ENCODE measurements at places on chromosomes 16 and 17.

DNA sequence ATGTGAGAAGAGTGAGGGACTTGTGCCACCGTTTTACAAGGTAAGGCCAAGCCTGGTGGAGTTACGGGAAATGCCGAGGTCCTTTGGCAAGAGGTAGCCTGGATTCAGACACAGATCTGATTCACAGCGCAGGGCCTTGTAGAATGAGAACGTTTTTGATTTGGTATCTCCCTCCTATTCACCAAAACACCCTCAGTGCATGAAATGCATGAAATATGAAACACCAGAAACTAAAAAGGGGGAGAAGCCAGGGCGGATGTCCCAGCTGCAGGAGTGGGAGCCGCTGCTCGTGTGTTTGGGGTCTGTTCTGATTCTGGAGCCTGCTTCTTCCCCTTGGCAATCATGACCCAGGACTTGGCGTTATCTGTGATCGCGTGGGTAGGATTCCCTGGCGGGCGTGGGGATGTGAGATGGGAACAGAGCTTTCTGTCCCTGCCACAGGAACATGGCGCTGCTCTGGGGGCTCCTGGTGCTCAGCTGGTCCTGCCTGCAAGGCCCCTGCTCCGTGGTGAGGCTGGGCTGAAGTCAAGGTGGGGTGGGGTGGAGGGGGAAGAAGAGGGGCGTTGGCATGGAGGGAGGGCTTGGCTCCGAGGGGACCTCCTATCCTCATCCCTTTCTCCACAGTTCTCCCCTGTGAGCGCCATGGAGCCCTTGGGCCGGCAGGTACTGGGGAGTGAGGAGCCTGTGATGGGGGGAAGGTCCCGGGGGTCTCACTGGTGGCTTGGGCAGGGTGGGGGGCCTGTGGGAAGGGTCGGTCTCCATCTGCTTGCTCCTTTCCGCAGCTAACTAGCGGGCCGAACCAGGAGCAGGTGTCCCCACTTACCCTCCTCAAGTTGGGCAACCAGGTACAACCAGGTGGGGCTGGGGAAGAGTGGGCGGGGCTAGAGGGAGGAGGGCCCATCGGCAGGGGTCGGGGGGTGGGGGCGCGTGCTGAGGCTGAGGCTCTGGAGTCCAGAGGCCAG is 2.2 kb downstream of the SERPINF2 start:
- DNase-seq = no peak

DNA sequence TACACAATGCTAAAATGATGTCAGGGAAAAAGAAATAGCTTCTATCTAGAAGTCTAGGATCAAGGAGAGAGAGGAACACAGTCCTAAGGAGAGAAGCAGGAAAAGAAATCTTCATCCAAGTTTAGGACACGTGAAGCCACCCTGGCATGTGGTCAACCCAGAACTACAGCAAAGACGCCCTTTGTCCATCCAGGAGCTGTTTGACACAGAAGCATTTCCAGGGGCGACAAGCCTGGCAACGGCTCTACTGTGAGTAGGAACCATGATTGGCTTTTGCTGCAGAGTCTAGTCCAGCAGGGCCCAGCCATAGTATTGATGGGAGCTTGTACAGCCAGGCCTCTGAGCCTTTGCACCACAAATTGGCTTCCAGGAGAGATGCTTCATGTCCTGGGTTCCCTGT is 185.4 kb upstream of the RPL38 start:
- DNase-seq = no peak

DNA sequence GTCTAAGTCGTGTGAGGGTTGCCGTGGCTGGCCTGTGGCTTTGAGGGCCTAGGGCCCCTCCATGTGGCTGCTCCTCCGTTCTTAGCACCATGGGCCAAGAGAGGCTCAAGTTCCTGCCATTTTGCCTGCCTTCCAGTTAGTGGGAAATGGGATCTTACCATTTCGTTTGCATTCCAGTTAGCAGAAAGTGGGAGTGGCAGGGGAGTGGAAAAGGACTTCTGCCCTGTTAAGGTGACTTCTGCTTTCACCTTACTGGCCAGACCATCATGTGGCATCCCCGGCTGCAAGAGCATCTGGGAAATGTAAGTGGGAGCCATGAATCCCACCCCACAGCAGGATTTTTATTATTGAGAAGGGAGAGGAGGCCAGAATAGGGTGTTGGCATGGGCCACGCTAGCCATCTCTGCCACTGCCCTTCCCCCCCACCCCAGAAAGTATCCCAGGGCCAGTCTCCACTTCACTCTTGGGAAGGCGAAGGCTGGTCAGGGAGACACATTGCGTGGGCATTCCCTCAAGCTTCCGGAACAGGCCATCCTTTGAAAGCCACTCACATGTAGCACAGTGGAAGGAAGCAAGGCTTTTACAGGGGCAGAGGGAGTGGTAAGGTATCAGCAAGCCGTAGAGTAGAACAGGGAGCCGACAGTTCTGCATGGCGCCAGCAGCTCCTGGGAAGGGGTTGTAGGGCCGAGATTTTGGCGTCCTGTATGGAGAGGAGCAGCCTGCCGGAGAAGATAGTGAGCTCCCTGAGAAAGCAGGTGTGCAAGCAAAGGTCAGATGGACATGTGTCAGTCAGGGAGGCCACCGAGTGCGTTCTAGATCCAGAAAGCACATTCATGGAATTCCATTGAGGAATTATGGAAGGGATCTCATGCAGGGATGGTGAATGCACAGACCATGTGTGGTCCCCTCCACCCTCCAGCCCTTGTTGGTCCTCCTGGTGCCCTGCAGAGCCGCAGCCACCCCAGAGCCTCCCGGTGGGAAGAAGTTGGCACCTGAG is 33.4 kb downstream of the CMIP start:
- DNase-seq = no peak

- DNase-seq = no peak
These were observed 9.1 kb downstream of the ZNF668 start for GRCh38 chr16:31064882-31065461.

GRCh38 chr16:8852534-8852933 is 16.3 kb downstream of the CARHSP1 start:
- DNase-seq = no peak

- no peak for DNase-seq
These were observed 193.6 kb downstream of the CCDC182 start for GRCh38 chr17:57551321-57552079.

DNA sequence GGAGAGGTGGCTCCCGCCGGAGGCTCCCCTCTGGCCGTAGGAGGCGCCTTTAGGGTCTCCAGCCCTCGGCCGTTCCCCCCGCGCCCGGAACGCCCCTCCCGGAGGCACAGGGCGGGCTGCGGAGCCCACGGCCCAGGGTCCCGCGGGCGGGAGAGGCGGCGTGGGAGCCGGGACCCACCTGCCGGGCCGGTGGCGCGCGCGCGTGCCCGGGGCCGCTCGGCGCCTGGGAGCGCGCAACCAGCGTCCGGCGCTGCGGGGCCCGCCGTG is at the start of gene MIF4GD:
MIF4GD (minus strand) TSS at position 266 of the 267 bp plus-strand sequence. CDS start 1,036 bp downstream, outside the sequence.
- DNase-seq = no peak

DNA sequence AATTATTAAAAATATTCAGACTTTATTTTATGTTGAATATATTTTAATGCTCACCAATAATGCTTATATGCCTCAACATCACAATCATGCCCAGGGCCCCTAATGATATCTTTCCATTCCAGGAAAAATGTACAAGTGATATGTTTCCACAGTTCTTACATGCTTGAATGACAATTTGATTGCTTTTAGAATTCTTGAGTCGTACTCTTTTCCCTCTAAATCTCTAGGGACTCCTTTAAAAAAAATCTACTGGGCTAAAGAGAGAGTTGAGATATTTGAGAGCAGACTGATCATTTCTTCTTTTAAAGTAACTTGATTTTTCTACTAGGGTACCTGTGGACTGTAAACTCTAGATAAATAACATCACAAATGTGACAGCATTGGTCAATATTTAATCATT is 18.2 kb upstream of the HLF start:
- DNase-seq = no peak

GRCh38 chr16:67291461-67291860 is 12.1 kb downstream of the PLEKHG4 start:
- DNase-seq = no peak

DNA sequence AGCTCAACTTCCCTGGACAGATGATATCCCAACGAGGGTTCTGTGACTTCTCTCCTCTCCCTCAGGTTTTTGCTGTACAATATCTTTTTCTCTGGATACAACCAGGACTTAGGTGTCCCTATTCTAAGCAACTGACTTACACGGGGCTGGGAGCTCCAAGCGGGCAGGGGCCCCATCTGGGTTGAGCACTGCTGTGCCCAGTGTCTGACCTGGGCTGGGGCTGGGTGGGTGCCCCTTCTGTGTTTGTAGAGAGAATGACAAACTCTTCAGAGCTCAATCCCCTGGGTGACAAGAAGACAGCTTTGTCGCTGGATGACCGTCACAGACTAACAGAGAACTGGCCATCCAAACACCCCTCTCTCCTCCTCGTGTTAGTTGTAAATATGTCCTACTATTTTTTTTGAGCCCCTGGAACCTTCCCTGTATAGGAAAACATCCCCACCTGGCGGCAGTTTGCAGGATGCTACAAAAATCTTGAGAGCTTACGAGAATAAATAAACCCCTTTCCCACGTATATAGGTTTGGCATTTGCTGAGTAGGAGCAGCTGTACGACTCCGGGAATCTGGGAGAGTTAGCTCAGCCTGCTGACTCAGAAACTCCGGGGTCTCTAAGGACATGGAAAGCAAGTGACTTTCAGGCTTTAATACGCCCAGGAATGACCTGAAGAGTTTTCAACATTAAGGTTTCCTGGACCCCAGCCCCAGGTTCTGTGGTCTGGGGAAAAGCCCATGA is 23.7 kb upstream of the RCVRN start:
- no peak for DNase-seq

- DNase-seq = no peak
These were observed 121.8 kb downstream of the CYLD start for GRCh38 chr16:50863644-50864144.

DNA sequence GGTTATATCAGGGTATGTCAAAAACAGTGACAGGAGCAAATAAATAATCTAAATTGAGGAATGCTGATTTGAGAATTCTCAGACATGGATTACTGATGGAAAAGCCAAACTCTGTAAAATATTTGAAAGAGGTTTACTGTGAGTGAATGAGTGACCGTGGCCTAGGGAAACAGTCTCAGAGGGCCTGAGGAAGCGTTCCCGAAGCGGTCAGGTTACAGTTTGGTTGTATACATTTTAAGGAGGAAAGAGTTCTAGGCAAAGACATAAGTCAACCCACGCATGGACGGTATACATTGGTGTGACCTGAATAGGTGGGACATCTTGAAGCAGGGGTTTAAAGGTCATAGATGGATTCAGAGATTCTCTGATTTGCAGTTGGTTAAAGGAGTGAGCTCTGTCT is 771.7 kb downstream of the KCNJ18 start:
- no peak for DNase-seq

DNA sequence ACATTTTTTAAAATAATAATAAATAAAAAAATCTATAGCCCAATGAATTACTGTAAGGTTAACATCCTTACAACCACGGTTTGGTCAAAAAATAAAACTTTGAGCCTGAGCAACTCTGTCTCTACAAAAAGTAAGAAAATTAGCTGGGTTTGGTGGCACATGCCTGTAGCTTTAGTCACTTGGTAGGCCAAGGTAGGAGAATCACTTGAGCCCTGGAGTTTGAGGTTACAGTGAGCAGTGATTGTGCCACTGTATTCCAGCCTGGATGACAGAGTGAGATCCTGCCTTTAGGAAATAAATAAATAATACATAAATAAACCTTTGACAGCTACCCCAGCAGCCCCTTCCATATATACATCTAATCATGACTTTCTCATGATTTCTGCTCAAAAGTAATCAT is 26.9 kb upstream of the PHAF1 start:
- no peak for DNase-seq

DNA sequence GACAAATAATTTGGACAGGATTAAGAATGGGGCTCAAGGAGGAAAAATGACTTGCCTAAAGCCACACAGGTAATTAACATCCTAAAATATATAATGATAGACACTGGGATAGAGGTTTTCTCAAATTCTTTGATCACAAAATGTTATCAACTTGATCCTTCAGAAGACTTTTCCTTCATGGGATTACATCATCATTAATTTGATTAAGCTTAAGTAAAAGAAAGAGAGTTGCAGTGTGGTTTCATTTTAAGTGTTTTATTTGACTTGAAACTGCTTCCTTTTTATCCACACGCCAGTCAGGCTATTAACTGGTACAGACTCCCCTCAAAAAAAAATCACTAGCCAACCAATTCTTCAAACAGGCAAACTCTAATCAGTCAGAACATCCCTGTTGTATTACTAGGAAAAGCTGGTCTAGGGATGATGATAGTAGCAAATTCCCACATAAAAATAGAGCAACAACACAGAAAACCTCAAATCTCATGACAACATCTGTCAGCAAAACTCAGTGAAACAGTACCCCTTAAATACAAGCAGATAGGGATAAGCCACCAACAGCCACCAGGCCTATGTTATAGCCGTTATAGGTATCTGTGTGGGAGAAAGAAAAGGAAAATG is 32.5 kb downstream of the AKAP10 start:
- no peak for DNase-seq

- DNase-seq = no peak
These were observed 2.9 kb downstream of the ABCA3 start for GRCh38 chr16:2337431-2338296.

DNA sequence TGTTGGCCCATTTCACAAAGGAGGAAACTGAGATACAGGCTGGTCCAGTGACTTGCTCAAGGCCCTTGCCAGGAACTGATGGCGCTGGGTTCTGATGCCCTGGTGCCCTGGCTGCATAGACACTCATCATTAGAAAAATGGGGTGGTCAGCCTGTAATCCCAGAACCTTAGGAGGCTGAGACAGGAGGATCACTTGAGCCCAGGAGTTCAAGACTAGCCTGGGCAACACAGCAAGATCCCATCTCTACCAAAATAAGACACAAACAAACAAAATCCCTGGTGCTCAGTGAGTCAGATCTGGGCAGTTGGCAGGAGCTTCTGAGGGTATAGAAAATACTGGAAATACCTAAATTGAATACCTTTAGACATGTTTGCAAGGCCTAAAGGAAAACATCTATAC is 41.1 kb upstream of the KIFC3 start:
- DNase-seq = no peak

DNA sequence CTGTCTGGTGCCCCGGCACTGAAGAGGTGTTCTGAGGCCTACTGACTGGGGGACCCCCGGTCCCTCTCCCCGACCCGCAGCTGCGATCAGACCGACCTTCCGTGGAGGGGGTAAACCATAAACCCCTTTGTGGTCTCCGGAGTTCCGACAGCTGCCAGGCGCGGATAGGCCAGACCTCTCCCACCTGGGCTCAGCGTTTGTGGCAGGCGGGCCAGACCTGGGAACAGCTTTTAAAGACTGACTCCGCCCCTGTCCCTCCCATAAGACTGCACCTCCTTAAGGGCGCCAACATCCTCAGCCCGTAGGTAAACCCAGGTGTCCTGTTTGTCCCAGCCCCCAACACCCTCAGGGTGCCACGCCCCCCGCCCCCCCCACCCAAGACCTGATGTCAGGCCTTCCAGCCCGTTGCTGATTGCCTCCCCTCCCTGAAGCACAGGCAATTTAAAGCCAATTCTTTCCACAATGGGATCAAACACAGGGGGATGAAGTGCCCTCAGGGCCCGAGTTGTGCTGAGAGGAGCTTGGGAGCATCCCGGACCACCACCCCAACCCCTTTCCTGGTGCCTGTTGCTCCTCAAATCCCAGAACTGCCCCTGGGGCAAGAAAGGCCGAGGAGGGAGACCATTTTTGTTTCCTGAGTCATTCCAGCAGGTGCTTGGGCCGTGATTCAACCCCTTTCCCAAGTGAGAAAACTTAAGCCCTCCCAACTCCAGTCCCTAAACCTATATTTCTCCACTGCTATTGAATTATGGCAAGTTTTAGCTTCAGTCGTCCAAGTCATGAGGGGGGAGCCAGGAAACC is at the start of gene SOX15:
SOX15 (minus strand) TSS at position 204 of the 801 bp plus-strand sequence. CDS start 418 bp downstream, outside the sequence.
- no peak for DNase-seq
